ENCODE measurements at places on chromosomes 1 and 21. TPM values are rescaled to one million over a fixed set of nuclear protein-coding genes. Genes with fewer than 3 reads are reported as not detected.

DNA sequence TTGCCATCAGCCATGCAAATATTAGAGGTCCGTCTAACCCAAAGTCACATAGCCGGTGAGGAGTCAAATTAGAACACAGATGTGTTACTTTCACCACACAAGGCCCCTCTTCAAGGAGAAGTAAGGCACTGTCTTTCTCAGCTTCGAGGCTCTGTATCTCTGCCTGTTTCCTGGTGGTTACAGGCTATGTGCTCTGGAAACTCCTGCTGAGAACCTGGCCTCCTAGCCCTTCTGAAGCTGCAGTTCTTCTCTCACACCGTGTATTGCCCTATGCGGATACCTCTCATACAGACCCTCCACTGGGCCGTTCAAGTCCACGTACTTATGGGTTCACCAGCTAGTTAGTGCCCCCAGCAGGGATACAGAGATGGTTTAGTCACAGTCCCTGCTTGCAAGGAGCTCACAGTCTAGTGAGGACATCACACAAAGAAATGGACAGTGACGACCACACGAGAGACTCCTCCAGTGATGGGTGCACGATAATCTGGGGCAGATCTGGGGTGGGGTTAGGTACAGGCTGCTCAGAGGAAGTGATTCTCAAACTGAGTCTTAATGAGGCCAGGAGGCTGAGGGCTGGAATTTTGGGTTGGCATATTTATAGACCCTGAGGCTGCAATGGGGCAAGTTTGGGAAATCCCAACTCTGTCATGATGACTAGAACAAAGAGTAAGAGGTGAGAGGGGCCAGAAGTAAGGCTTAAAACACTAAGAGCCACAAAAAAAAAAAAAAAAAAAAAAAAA lies 22.8 kb upstream of the ELOA start:
- H3K27me3 ChIP-seq: no peaks in the 10 kb centered on the region
- DNase-seq: no peak
- no peaks in the 10 kb centered on the region for H3K36me3 ChIP-seq
- no peak overlapping the region for H3K4me3 ChIP-seq
- no peaks in the 10 kb centered on the region for H3K4me1 ChIP-seq

- H3K36me3 ChIP-seq: no peaks in the 10 kb centered on the region
- H3K4me1 ChIP-seq: no peaks in the 10 kb centered on the region
- no peak overlapping the region for H3K27ac ChIP-seq
- H3K4me3 ChIP-seq: no peak overlapping the region
- no peak for DNase-seq
- H3K27me3 ChIP-seq: no peaks in the 10 kb centered on the region
Observed at GRCh38 chr1:63675420-63675931, 82.3 kb downstream of the PGM1 start.

DNA sequence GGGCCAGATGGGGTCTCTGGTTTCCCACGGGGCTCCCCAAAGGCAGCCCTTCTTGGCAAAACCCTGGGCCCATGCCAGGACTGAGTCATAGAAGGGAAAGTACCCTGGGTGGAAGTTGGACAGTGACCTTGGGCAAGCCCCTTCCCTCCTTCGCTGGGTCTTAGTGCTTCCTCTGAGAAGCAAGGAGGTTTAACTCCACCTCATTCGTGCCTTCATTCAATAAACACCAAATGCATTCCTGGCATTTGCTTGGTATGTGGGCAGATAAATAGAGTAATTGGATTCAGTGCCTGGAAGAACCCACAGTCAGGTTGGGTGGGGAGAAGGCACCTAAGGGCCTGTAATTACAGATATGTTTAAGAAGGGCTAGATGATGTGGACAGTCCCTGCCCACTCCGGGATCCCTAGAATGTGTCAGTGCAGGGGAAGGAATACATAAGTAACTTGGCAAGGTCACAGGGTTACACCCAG lies 36.3 kb upstream of the CITED4 start:
- H3K36me3 ChIP-seq: no peaks in the 10 kb centered on the region
- H3K4me1 ChIP-seq: no peaks in the 10 kb centered on the region
- DNase-seq: no peak
- H3K27ac ChIP-seq: no peak overlapping the region
- H3K4me3 ChIP-seq: no peak overlapping the region

DNA sequence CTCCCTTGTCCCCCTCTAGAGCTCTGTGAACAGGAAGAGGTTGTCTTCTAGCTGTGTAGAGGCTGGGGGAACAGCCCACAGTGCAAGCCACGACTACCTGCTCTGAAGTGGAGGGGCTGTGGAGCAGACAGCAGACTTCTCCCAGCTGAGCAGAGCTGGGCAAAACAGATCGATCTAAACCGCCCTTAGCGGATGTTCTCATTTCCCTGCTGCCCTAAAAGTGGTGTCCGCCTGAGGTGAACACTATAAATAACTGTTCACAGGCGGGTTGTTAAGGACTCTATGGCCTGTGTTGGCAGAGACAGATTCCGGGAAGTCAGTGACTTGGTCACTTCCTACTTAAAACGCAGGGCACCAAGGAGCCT lies 203.2 kb downstream of the RHOU start:
- H3K27me3 ChIP-seq: no peaks in the 10 kb centered on the region
- H3K4me1 ChIP-seq: peaks cover 46% of the 10 kb centered on the region

DNA sequence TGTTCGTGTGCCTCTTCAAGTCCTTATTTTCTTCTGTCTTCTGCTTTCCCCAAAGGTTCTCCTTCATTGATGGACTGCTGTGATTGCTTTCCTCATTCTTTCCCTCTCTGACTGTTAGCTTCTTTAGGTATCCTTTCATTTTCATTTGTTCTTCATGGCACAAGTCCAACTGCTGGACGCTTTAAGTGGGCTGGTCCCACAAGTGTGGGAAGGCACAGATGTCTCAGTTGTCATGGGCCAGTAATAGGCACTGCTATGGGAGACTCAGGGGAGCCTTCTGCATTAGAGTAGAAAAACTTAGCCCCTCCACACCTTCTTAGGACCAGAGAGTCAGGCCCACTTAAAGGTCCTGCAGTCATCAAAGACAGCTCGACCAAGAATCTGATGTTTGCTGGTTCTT lies 122.3 kb upstream of the C1orf105 start:
- no peak overlapping the region for H3K27ac ChIP-seq
- no peaks in the 10 kb centered on the region for H3K4me1 ChIP-seq
- no peak overlapping the region for H3K4me3 ChIP-seq
- no peaks in the 10 kb centered on the region for H3K36me3 ChIP-seq

Gene AK2
- 156 TPM for total RNA-seq

DNA sequence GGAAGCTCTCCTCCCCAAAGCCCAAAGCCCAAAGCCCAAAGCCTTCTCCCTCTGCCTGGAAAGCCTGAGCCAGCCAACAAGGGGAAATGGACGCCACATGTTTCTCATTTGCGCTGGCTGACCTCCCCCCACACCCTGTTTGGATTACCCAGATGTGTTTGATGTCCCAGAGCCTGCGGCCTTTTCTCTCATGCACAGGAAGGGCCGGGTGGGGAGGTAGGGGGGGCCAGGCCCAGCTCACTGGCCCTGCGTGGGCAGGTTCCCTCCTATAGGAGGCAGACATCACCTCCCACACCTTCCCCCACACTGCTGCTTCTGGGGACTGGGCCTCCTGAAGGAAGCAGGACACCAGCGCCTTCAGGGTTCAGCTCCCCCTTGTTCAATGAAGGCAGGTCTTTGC lies 116.3 kb downstream of the NAV1 start:
- H3K4me3 ChIP-seq: no peak overlapping the region
- no peak overlapping the region for H3K27ac ChIP-seq
- DNase-seq: no peak
- H3K27me3 ChIP-seq: peaks cover 2% of the 10 kb centered on the region
- H3K4me1 ChIP-seq: no peaks in the 10 kb centered on the region

- no peak for DNase-seq
- no peak overlapping the region for H3K27ac ChIP-seq
- H3K27me3 ChIP-seq: no peaks in the 10 kb centered on the region
- no peaks in the 10 kb centered on the region for H3K4me1 ChIP-seq
- no peak overlapping the region for H3K4me3 ChIP-seq
Observed at GRCh38 chr1:213094446-213094845, 43.4 kb downstream of the RPS6KC1 start.

- H3K4me1 ChIP-seq: peaks cover 12% of the 10 kb centered on the region
- DNase-seq: no peak
- peak overlapping the region; percentile 59 for H3K27ac ChIP-seq
- peak overlapping the region; percentile 62 for H3K4me3 ChIP-seq
- H3K36me3 ChIP-seq: peaks cover 6% of the 10 kb centered on the region
- H3K27me3 ChIP-seq: no peaks in the 10 kb centered on the region
Observed at GRCh38 chr1:28518745-28519341, 13.0 kb downstream of the RCC1 start.

- DNase-seq: no peak
- no peaks in the 10 kb centered on the region for H3K4me1 ChIP-seq
Observed at GRCh38 chr1:203112475-203112874, 15.1 kb upstream of the ADORA1 start.

GRCh38 chr1:181087400-181087901 lies 1.0 kb upstream of the IER5 start:
- no peaks in the 10 kb centered on the region for H3K27me3 ChIP-seq
- H3K4me1 ChIP-seq: peaks cover 11% of the 10 kb centered on the region
- H3K27ac ChIP-seq: peak overlapping the region; percentile 52
- H3K36me3 ChIP-seq: no peaks in the 10 kb centered on the region
- no peak overlapping the region for H3K4me3 ChIP-seq
- no peak for DNase-seq

Gene TTC4
- 19.9 TPM for total RNA-seq

DNA sequence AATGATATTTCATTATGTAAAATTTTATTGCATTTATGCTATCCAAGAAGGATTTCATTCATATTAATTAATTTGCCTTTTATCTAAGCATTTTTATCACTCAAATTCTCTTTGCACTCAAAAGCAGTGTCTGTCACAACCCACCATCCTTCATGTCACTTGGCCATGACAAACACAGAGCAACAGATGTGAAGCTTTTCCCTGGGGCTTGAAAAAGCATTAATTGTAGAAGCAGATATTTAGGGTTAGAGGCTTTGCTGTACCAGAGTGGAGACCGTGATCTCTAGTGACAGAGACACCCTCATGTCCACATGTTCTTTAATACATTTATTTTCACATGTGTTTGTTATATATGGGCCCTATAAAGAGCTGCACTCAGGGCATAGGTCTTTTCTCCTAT lies 230.5 kb downstream of the SPATA17 start:
- DNase-seq: no peak
- no peak overlapping the region for H3K4me3 ChIP-seq
- H3K36me3 ChIP-seq: no peaks in the 10 kb centered on the region
- H3K27ac ChIP-seq: no peak overlapping the region

- H3K27me3 ChIP-seq: no peaks in the 10 kb centered on the region
- H3K4me1 ChIP-seq: no peaks in the 10 kb centered on the region
- no peaks in the 10 kb centered on the region for H3K36me3 ChIP-seq
- no peak overlapping the region for H3K27ac ChIP-seq
Observed at GRCh38 chr1:36963006-36963405, 71.3 kb downstream of the GRIK3 start.

- no peaks in the 10 kb centered on the region for H3K36me3 ChIP-seq
- no peak overlapping the region for H3K27ac ChIP-seq
- no peak overlapping the region for H3K4me3 ChIP-seq
- no peaks in the 10 kb centered on the region for H3K27me3 ChIP-seq
- no peaks in the 10 kb centered on the region for H3K4me1 ChIP-seq
Observed at GRCh38 chr1:243959998-243960397, 91.1 kb upstream of the ZBTB18 start.
